ENCODE measurements at places on chromosomes 7 and 10. TPM values are rescaled to one million over a fixed set of nuclear protein-coding genes. Genes with fewer than 3 reads are reported as not detected.

DNA sequence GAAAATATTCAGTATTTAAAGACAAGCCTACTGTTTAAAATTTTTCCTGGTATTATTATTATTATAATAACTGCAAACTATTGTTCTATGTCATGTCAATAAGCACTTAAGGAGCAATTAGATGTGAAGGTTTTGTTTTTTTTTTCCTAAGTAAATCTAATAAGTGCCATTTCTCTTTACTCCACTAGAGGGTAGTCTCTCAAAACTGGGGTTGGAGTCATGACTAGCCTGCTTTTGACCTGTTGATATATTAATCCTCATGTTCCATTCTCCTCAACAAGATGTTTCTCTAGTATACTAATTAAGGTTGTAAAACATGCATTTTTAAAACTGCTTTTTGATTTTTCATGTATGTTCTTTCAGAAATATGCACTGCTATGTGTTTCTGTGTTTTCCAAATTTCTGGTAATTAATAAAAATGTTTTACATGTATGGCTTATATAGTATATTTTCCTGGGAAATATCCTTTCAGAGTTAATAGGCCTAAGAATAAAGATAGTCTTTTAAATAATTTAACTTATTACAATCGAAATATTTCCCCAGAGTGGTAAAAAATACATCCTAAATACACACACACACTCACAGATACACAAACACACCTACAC, 1.0 kb upstream of the LRRN3 start:
- DNase-seq: peak; percentile 52

DNA sequence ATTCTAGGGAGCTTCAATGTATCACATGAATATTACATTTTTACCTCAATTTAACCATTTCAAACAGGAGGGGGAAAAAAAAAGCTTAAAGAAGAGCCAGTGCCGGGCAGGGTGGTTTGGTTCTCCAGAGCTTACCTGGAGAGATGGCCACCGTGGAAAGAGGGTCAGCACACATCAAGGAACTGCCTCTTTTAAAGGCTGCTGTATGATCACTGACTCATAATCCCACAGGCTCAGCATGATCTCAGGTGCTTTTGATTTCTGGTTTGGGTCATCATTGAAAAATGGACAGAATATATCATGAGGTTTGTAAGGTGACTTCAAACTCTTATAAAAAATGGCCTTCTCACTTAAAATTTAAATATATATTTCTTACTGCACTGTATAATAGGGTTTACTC, 67.5 kb upstream of the MDFIC start:
- no peak for DNase-seq

- peak; percentile 41 for DNase-seq
Measured at GRCh38 chr10:122176232-122177213, 94.6 kb upstream of the BTBD16 start.

DNA sequence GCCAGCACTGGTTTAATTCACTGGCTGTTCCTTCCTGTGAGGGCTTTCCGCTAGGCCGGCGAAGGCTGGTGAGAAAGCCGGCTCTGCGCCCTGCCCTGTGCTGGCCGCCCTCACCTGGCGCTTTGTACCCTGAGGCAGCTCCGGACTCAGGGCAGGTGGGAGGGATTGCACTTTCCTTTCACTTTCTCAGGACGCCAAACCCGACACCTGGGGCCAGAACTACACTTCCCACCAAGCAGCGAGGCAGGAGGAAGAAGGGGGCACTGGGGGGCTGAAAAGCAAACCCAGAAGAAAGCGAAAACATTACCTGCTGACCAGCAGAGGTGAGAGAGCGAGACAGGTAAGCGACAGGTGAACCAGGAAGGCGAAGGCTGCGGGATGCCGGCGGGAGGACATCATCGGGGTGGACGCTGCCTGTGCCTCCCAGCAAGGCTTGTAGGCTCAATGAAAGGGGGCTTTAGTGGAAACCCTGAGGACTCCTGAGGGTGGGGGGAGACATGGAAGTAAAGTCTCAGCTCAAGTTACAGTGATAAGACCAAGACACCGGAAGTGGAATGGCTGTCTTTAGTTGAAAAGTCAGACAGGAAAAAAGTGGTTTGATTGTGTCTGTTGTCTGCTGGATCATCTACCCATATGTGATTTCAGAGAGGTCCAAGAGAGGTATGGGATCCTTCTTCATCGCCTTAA, at the start of gene RAB19:
Gene RAB19 (plus strand): TSS at position 181 of the 687 bp plus-strand sequence. CDS start 3,589 bp downstream, outside the sequence.
- DNase-seq: no peak

- DNase-seq: no peak
Measured at GRCh38 chr7:50940621-50941020, 157.9 kb upstream of the GRB10 start.

- no peak for DNase-seq
Measured at GRCh38 chr10:124296121-124296812, 122.5 kb downstream of the OAT start.

The KCND2 gene
- total RNA-seq: not detected

The SPDYE18 gene
- not detected for total RNA-seq

The SCART1 gene
- 1.3 TPM for total RNA-seq

The MKX gene
- total RNA-seq: not detected

Measured in HT1080 (cell line).